Astrocyte (in vitro differentiated cells and primary cell): ENCODE measurements at places on chromosomes 6 and 20. TPM values are rescaled to one million over a fixed set of nuclear protein-coding genes. Genes with fewer than 3 reads are reported as not detected.

Gene GHRH
- not detected in 2 replicates for total RNA-seq

Gene RFX6
- total RNA-seq = not detected in 2 replicates

Gene LY6G6D
- total RNA-seq = not detected in 2 replicates

Gene PGK2
- not detected in 2 replicates for total RNA-seq

Gene NEDD9
- total RNA-seq = 37.3 and 39.6 TPM in 2 replicates

Gene SLC4A11
- 3.9 and 6.6 TPM in 2 replicates for total RNA-seq

Gene HLA-G
- total RNA-seq = 0.79 and 0.89 TPM in 2 replicates

Gene MICB
- 4.1 and 5.8 TPM in 2 replicates for total RNA-seq

Gene PRRT1
- total RNA-seq = 0.45 and 0.67 TPM in 2 replicates

Gene TRIM38
- 6.8 and 8.4 TPM in 2 replicates for total RNA-seq

Gene ZSCAN12
- total RNA-seq = 5.0 and 6.3 TPM in 2 replicates

Gene REM1
- total RNA-seq = not detected in 2 replicates

Gene DYNLT2
- total RNA-seq = 0.53 and 1.0 TPM in 2 replicates

Gene GABRR1
- total RNA-seq = not detected in 2 replicates

Gene LEMD2
- total RNA-seq = 57.1 and 62.2 TPM in 2 replicates

Gene RNASET2
- total RNA-seq = 18.7 and 22.0 TPM in 2 replicates

Gene HCRTR2
- total RNA-seq = 0.23 and 0.36 TPM in 2 replicates

Gene GLP1R
- not detected in 2 replicates for total RNA-seq
